ENCODE measurements at places on chromosomes 16 and 17.
A peak's percentile ranks its signal among the peaks of the same experiment; 100 is the strongest.

GRCh38 chr16:3564130-3564888 lies 12.9 kb downstream of the NLRC3 start:
- DNase-seq, result no peak

- DNase-seq, result no peak
Measured at GRCh38 chr17:297758-298157, 54.8 kb downstream of the RPH3AL start.

DNA sequence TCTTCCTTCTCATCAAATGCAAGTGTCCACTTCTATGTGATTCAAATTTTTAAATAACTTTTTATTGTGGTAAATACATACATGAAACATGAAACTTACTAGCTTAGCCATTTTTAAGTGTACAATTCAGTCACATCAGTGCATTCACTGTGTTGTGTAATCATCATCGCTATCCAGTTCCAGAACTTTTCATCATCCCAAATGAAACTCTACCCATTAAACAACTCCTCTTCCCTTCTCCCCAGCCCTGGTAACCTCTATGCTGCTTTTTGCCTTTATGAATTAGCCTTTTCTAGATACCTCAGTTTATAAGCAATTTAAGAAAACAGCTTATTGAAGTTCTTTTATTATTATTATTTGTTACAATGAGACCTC lies 41.1 kb upstream of the IL34 start:
- no peak for DNase-seq

DNA sequence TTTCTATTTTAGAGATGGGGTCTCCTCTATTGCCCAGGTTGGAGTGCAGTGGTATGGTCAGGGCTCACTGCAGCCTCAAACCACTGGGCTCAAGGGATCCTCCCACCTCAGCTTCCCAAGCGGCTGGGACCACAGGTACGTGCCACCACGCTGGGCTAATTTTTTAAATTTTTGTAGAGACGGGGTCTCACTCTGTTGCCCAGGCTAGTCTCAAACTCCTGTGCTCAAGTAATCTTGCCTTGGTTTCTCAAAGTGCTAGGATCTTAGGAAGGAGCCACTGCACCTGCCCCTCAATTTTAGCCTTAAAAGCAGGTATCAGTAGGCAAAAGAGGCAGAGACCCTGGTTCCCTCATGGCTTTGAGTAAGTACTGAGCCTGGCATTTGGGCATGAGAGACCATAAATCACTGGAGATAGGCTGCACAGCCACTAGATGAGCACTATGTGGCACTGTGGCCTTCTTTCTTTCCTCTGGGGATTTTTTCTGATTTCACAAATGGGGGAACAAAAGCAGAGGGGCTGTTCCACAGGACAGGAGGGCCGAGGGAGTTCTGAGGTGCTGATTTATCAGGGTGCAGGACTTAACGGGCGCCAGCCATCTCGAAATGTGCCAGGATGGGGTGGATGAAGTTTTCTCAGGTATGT lies 82.2 kb downstream of the PLXDC1 start:
- DNase-seq, result peak; percentile 49

- DNase-seq, result no peak
Measured at GRCh38 chr16:474420-475122, 49.1 kb downstream of the RAB11FIP3 start.

GRCh38 chr16:24668481-24669061 lies 60.9 kb upstream of the TNRC6A start:
- DNase-seq, result no peak

GRCh38 chr17:5045496-5045895 lies 10.3 kb upstream of the SLC52A1 start:
- no peak for DNase-seq

DNA sequence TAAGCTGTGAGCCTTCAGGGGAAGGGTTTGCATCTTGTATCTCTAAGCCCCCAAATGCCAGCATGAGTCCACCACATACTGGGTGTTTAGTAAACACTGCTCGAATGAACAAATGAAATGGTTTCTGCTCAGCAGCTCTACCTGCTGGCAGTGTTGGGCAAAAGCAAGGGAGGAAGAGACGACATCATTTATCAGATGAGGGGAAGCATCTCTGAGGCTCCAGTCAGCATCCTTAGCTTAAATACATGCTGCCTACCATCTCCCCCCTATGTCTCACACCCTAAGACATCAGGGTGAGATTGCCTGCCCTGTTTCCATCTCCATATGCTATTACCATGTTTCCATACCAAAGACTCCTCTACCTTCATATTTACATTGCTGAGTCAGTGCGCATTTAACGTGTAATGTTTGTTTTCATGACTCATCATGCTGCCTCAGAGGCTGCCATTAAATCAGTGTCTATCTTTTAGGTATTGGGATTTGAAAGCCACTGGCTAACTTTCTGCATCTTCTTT lies 379.8 kb downstream of the UTP18 start:
- DNase-seq, result peak; percentile 27

GRCh38 chr16:70768203-70768580 lies 32.8 kb downstream of the VAC14 start:
- DNase-seq, result no peak

GRCh38 chr16:83722456-83723183 lies 85.2 kb upstream of the HSBP1 start:
- DNase-seq, result no peak

DNA sequence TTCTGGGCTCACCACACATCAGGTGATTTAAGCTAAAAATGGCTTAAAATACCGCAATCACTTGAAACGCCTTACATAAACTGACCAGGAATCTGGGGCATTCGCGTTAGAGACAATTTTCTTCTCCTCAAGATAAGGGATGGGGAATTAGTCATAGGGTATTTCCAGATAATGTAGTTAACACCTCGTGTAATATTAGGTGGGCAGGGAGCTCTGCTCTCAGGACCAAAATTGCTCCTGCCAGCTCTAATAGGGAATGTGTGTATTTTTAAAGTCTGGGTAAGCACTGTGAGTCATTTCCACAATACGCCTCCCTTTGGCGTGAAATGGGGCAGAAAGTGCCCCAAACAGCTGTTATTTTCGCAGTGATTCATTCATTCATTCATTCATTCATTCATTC lies 408.6 kb downstream of the MAF start:
- DNase-seq, result no peak

DNA sequence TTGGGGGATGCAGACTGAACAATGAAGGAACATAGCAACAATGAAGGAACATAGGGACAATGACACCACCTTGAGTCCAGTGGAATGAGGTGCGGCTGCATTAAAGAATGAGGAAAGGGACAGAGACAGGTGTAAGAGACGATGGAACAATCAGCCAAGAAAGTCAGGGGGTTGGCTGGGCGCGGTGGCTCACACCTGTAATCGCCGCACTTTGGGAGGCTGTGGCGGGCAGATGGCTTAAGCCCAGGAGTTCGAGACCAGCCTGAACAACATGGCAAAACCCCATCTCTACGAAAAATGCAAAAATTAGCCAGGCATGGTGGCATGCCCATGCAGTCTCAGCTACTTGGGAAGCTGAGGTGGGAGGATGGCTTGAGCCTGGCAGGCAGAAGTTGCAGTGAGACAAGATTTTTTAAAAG lies 13.6 kb upstream of the CBFB start:
- DNase-seq, result peak; percentile 50

DNA sequence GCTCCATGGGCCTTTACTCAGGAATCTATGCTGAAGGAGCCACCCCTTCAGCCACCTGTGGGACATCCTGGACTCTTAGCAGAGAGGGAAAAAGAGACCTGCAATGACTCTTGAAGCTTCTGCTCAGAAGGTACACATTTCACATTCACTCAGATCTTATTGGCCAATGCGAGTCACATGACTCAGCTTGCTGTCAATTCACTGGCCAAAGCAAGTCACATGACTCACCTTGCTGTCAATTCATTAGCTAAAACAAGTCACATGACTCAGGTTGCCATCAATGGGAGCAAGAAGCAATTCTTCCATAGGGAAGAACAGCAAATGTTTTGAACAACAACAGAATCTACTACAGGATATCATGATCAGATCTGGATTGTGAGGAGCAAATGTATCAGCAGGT lies 233.4 kb downstream of the SHISA9 start:
- no peak for DNase-seq

GRCh38 chr17:12667299-12667958 lies 1.7 kb downstream of the MYOCD start:
- DNase-seq, result peak; percentile 6

DNA sequence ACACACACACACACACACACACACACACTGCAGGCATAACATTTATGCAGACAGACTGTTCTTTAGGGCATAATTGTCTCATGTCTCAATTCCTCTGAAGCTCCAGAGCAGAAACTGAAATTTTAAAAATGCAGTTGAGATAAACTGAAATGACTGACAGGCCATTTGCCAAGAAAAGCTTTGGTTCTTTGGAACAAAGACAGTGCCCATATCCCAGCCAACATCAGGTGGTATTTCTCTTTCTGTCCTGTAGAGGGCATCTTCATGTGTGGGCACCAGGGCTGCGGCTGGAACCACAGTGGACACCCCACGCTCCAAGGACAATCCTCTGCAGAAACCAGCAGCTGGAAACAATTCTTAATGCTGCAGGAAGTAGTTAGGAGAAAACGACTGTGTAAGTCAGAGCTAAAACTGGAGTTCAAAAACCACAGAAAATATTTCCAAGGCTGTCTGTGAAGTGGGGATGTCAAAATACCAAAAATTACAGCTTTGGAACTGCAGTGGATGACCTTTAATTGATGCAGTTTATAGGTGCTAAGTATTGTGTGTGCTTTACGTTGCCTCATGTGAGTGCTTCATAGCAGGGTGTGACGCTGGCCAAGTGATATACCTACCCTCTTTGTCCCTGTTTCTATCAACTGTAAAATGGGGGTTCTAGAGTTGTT lies 10.6 kb upstream of the MEFV start:
- peak; percentile 37 for DNase-seq

DNA sequence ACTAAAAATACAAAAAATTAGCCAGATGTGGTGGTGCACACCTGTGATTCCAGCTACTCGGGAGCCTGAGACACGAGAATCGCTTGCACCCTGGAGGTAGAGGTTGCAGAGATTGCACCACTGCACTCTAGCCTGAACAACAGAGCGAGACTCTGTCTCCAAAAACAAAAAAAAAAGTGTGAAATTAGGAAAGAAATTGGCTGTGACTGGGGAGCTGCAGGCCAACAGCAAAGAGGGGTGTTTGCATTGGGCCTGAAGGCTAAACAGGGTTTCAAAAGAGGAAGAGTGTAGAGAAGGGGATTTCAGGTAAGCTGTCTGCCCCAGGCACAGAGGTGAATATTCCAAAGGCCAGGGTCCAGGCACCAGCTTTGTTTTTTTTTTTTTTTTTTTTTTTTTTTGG lies 9.4 kb downstream of the BMERB1 start:
- no peak for DNase-seq
